ENCODE measurements at places on chromosomes 13 and 19.

- DNase-seq, result no peak
Observed at GRCh38 chr13:40985381-40986100, 33.6 kb downstream of the ELF1 start.

GRCh38 chr19:15264061-15264932 lies 32.0 kb upstream of the EPHX3 start:
- peak; percentile 84 for DNase-seq

- DNase-seq, result no peak
Observed at GRCh38 chr13:28678809-28679208, 19.9 kb downstream of the POMP start.

DNA sequence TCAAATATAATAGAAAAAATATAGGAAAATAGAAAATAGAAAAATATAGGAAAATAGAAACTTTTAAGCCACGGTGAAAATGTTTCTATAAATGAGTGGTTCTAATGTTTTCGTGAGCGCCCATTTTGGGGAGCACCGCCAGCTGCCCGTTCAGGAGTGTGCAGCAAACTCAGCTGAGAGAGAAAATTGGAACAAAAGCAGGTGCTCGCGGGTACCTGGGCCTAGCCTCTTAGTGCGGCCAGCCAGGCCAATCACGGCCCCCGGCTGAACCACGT lies 204 bp upstream of the PDX1 start:
- no peak for DNase-seq

DNA sequence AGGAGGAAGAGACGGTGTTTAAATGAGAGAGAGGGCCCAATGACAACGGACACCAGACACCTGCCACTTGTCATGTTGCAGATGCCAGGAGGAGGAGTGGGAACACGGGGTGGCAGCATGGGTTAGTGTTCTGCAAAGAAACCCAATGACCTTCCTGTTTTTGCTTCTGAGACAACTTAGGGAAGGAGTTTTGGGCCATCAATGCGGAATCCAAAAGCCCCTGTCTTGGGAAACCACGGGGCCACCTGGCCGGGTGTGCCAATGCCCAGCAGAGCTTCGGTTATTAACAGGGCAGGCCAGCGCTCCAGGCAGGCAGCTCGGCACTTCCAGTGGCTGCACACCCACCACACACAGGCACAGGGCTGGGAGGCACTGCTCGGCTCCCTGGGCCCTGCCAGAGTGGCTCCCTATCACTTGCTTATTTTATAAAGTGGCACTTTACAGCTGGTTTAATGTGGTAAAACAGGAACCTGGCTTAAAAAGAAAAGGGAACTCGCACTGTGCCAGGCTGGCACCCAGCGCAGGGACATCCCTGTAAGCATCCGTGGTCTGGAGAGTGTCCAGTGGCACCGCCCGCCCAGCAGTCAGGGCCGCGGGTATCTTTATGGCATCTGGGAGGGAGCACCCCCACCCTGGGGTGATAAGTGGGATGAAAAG lies 19.1 kb downstream of the ELL start:
- DNase-seq, result peak; percentile 49

- peak; percentile 91 for DNase-seq
Observed at GRCh38 chr19:4474514-4475022, 2.5 kb downstream of the HDGFL2 start.

Measured in muscle of leg (tissue), 16 donors.